GM10248 (cell line): ENCODE measurements at places on chromosomes 7 and 10.
A peak's percentile ranks its signal among the peaks of the same experiment; 100 is the strongest.

- no peak for DNase-seq
Observed at GRCh38 chr7:21426286-21427181, 1.3 kb upstream of the SP4 start.

DNA sequence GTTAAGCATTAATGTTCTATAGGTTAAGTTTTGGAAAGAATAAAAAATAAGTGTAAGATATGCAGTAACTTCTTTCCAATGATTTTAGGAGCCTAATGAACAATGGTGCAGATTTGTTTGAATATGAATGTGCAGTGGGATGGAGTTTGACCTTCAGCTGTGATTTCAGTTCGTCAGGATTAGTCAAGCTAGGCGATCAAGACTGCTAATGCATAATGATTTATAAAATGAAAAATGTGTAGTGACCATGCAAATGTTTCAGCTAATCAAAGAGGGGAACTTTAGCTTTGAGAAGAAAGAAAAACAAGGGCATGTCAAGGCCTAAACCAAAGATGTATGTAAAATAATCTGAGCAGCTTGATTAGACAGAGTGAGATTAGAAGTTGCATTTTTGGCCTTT, 208.5 kb downstream of the FOXP2 start:
- DNase-seq = no peak

DNA sequence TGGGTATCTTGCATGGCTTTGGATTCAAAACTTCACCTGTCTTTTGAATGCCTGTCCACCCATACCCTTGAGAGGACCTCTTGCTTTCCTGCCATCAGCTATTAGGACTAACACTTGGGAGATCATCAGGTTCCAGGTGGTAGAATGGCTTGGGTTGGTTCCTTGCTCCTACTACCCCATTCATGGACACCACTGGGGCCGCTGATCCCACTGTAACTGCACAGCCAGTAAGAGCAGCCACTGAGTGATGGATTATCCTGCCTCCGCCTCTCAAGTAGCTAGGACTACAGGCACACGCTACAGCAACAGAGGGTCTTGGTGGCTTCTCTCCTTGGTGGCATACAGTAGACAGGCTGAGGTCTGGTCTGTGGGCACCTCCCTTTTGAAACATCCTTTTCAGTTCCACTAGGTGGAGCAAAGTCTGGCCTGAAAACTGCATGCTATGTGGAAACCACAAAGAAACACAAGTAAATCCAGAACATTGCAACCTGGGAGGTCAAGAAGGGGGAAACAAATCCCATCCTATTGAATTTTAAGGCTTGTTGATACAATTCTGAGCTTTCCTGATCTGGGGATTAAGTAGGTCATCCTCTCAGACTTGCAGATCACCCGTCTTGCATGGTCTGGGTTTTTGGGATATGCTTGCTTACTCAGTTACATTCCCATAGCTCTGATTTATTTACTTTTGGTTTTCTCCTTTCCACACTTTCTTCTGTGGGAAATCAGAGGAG, 9.4 kb downstream of the WBP1L start:
- DNase-seq = peak; percentile 36

DNA sequence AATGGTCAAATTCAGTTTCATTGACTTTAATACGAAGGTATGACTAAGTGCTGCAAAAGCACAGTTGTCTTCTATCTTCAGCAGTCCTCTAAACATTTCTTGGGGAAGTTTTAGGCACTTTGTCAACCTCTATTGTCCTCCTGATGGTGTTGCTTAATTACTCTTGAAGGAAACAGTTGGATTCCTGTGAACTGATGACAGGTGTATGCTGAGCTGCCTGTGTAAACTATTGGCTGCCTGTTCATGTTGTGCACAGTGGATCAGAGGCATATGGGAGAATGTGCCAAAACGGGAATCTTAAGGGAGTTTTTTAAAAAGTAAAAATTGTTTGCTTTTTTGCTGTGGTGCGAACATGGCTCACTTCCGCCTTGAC, 221.0 kb downstream of the AUTS2 start:
- DNase-seq = no peak

GRCh38 chr10:79089632-79090031, 20.9 kb downstream of the ZMIZ1 start:
- DNase-seq = no peak

DNA sequence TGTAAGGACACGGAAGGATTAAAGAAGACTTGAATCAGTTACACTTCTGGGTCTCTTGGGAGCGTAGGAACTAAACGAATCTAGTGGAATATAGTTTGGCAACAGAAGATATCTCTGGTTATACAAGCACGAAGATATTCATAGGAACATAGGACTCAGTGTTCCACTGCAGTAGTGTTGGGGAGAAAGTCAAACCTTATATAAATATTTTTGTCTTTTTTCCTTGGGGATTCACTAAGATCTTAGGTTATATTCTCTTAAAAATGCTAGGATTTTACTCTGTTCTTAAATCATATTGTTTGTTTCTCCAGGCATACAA, 21.4 kb downstream of the PRKAR2B start:
- DNase-seq = no peak

DNA sequence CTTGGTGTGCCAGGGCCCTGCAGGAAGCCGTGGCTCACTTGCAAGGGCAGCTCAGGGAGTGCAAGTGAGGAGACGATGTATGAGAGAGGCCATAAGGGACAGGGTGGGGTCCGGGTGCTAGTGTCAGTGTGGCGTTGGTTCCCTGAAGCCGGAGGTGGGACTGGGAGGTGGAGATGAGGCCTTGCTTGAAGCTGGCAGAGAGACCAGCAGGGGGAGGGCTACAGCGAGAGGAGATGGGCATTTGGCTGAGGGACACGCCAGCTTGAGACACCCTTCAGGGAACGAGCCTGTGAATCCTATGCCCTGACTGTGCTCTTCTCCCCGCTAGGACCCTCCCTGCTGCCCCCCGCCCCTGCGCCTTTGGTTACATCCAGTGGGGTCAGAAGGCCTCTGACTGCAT, 529.1 kb downstream of the TCERG1L start:
- DNase-seq = no peak

GRCh38 chr10:7006566-7006965, 404.3 kb downstream of the SFMBT2 start:
- DNase-seq = no peak

- DNase-seq = no peak
Observed at GRCh38 chr7:77729574-77730348, 33.5 kb downstream of the RSBN1L start.

GRCh38 chr10:30019468-30019867, 39.9 kb downstream of the JCAD start:
- DNase-seq = no peak

GRCh38 chr7:34425631-34426384, 232.2 kb upstream of the NPSR1 start:
- DNase-seq = no peak

DNA sequence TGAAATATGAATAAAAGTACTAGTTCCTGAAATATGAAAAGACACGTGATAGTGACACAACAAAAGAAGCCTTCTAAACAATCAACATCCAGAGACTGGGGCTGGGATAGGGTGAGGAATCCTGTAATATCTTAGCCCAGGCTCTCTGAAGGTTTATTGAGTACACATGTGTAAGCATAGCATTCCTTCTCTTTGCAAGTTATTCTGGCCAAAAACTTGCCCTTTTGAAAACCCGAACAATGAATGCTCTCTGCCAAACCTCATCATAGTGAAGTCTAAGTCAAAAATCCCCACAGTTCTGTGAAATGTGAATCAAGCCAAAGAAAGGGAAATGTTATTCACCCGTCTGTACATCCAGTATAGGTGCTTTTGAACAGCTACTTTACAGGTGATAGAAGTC, 11.6 kb downstream of the SEMA3D start:
- DNase-seq = no peak

DNA sequence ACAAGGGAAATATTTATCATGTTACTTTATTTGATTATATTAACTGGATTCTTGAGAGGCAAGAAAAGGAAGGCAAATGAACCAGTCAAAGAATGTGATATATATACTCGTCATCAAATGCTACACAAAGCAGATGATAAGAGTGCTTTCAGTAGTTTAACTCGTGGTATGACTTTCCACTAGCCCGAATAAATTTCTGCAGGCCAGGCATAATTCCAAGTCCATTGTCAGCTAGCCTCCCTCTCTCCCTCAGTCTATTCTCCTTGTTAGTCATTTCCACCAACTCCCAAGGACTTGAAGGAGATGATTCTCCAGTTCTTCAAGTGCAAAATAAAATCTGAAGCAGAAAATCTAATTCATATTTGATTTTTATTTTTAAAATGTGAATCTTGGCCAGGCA, 190.5 kb downstream of the GLI3 start:
- DNase-seq = no peak

DNA sequence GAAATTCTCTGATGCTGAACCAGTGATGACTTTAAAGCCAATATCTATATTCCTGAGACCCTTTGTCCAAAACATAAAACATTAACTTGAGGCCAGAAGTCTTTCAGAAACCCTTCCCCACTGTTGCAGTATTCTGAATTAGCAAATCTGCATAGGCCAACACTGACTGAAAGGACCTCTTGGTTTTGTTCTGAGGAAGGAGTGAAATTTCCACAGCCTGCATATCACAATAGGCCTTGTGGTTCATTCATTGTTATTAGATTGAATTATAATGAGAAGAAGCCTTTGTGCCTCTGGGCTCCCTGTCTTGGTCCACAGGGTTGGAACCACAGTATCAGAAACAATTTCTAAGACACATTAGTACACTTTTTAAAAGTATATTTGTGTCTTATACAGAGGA, 90.3 kb downstream of the CCNY start:
- DNase-seq = no peak

DNA sequence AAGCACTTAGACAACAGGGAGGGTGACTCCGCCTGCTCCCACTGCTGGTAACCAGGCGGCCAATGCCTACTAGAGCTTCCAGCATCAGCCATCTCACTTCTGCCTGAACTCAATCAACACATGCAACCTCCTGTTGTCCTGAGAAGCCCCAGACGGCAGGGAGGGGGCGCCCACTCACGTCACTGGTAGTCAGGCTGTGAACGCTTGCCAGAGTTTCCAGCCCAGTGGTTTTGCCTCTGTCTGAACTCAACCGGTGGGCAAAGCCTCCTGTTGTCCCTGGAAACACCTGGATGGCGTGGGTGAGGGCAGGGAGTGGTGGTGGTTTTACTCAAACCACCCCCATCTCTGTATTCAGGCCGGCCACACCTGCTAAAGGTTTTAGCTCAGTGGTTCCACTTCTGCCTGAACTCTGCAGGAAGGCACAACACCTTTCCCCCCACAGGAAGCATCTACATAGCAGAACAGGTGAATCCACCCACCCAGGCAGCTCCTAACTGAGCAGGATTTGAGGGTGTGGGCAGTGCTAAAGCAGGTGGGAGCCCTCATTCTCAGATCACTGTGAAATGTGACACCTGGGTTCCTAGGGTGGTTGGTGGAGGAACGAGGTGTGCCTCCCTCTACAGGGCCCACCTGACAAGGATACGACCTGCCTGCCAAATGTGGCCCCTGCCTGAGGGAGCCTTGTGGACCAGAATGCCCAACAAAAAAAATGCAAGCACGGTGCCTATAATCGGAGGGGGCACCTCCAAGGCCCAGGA, 563.0 kb upstream of the SEMA3D start:
- DNase-seq = no peak

- DNase-seq = no peak
Observed at GRCh38 chr10:120732643-120733313, 118.4 kb upstream of the WDR11 start.

GRCh38 chr10:33174674-33175434, 159.6 kb downstream of the NRP1 start:
- DNase-seq = no peak
